Brain pericyte (primary cell): ENCODE measurements at places on chromosomes 4 and X.

GRCh38 chr4:91527056-91527455 is 776.7 kb upstream of the GRID2 start:
- DNase-seq: no peak

DNA sequence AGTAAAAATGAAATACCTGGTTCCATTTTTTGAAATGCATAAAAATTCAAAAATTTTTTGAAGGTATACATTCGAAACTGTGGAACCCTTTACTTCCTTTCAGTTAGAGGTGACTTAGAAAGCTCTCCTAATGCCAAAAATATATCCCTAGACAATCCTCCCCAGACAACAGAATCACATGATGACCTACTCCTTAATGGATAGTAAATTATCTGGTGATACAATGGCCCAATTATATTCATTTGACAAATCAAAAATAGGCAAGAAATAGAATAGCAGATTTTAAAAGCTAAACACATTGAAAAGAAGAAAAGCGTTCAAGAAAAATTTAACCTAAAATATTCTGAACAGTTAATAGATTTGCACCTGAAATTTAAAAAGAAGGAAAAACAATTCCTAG is 3.5 kb upstream of the UGT2A2 start:
- DNase-seq: no peak

DNA sequence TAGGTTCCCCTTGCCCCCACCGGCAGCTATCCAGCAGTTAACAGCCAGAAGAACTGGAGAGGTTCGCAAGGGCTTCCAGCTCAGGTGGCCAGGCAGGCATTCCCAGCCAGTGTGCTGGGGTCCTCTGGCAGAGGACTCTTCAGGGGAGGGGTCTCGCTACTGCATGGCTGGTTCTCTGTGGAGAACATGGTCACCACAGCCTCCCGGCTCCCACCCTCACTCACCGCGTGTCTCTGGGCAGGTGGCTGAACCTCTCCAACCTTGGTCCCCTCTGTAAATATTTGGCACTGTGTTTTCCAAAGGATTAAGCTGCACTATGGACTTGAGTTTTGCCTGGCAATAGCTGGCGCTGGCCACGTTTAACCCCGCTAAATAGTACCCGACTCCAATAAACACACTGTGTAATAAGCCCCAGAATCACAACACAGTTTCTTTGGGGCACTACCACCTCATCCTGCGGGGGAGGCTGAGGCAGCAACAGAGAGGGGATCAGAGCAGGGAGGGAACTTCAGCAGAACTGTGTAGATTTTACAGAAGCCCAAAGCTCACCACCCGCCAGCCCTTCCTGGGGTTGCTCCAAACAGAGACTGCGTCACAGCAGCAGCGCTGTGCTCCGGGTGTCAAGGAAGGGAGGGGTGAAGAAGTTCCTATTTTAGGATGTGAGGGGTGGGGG is 15.2 kb downstream of the BCOR start:
- DNase-seq: no peak

- DNase-seq: no peak
Measured at GRCh38 chr4:99827454-99827853, 10.8 kb downstream of the DAPP1 start.

DNA sequence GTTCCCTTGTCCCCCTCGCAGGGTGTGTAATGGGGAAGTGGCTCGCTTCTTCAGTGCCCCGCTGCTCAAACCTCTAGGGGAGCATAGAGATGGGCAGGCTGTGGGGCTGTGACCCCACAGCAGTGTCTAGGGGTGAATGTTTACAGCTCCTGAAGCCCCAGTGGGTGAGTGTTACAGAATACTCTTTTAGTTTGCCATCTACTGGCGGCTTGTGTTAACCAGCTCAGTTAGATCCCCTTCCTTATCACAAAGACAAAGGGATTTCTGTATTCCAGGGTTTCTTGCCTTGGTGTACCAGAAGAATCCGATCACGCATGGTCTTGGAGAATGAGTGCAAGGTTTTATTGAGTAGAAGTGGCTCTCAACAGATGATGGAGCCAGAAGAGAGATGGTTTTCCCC is 108.1 kb upstream of the IQCM start:
- no peak for DNase-seq

DNA sequence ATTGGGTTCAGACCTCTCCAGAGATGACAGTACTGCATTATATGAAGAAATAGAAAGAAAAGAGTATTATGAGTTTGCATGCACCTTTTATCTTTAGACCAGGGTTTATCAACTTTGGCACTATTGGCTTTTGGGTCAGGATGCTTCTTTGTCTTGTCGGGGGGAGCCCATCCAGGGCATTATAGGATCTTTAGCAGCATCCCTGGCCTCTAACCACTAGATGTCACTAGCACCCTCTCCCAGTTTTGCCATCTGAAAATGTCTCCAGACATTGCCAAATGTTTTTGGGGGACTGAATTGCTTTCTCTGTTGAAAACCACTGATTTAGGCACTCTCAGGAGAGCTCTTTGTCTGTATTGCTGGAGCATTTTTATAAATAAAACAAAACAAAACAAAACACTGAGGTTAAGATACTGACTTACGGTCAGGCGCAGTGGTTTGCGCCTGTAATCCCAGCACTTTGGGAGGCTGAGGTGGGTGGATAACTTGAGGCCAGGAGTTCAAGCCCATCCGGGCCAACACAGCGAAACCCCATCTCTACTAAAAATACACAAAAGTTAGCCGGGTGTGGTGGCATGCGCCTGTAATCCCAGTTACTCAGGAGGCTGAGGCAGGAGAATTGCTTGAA is 23.6 kb downstream of the CA5B start:
- no peak for DNase-seq

DNA sequence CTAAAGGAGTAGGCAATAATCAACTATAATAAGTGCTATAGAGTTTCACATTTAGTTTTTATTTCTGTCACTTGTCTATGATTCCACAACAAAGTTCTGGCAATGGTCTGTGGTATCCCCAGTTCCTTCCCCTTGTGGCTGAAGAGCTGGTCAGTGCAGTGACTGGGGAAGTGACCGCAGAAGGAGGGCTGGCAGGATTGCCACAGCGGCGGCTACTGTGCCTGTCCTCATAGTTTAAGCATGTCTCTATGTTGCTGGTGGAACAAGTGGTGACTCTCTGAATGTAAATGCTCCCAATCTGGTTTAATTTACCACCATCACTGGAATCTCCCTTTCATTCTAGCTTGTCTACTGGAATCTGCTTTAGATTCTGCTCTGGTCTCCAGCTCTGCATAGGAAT is 170.6 kb upstream of the GK2 start:
- no peak for DNase-seq

GRCh38 chr4:163762741-163763140 is 268.3 kb downstream of the TMA16 start:
- no peak for DNase-seq

- no peak for DNase-seq
Measured at GRCh38 chr4:54001668-54002365, 62.6 kb downstream of the CHIC2 start.
